ENCODE measurements at places on chromosomes 7 and 10. TPM values are rescaled to one million over a fixed set of nuclear protein-coding genes. Genes with fewer than 3 reads are reported as not detected.

The NEUROG3 gene
- not detected for total RNA-seq

The LRRN3 gene
- not detected for total RNA-seq

The C10orf62 gene
- not detected for total RNA-seq

The REEP3 gene
- 69.7 TPM for total RNA-seq

The MSS51 gene
- total RNA-seq: 0.40 TPM

The TMEM60 gene
- 20.8 TPM for total RNA-seq

The PAX4 gene
- total RNA-seq: not detected

The CRPPA gene
- total RNA-seq: 1.4 TPM

The HOXA11 gene
- 4.0 TPM for total RNA-seq

The C10orf143 gene
- not detected for total RNA-seq

The CCDC146 gene
- total RNA-seq: 0.53 TPM
